Immature natural killer cell (primary cell): ENCODE measurements at places on chromosomes 1 and 21. TPM values are rescaled to one million over a fixed set of nuclear protein-coding genes. Genes with fewer than 3 reads are reported as not detected.

- no peak for DNase-seq
- H3K4me1 ChIP-seq = no peaks in the 10 kb centered on the region
- no peak overlapping the region for H3K4me3 ChIP-seq
- no peaks in the 10 kb centered on the region for H3K27me3 ChIP-seq
- H3K27ac ChIP-seq = no peak overlapping the region
Measured at GRCh38 chr1:189125694-189126093, 1352.0 kb downstream of the BRINP3 start.

GRCh38 chr1:161778522-161778921 lies 12.4 kb downstream of the ATF6 start:
- no peak overlapping the region for H3K27ac ChIP-seq
- peaks cover 2% of the 10 kb centered on the region for H3K4me1 ChIP-seq
- H3K27me3 ChIP-seq = no peaks in the 10 kb centered on the region
- H3K4me3 ChIP-seq = no peak overlapping the region
- H3K36me3 ChIP-seq = peaks cover under 1% of the 10 kb centered on the region

DNA sequence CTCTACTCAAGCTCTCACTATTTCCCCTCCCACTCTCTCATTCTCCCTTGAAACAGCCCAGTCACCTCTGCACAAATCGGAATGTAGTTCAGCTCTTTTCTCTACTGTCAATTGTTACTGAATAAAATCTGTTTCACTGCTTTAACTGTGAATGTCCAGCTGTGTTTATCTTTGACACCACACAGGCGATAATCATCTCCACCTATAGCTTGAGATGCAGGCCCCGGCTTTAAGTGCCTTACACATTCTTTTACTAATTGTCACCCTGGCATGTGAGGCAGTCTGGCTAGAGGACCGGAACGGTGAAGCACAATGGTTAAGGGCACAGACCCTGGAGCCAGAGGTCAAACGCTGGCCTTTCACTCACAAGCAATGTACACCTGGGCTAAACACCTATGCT lies 122.8 kb upstream of the C8B start:
- no peaks in the 10 kb centered on the region for H3K36me3 ChIP-seq
- no peak overlapping the region for H3K27ac ChIP-seq
- no peaks in the 10 kb centered on the region for H3K4me1 ChIP-seq
- H3K27me3 ChIP-seq = peaks cover 3% of the 10 kb centered on the region

GRCh38 chr1:211605603-211606331 lies 26.8 kb upstream of the SLC30A1 start:
- peak overlapping the region; percentile 86 for H3K4me3 ChIP-seq
- DNase-seq = no peak
- H3K36me3 ChIP-seq = peaks cover 5% of the 10 kb centered on the region
- peak overlapping the region; percentile 89 for H3K27ac ChIP-seq
- peaks cover 31% of the 10 kb centered on the region for H3K4me1 ChIP-seq

WDR64 gene
- not detected for polyA plus RNA-seq
